Renal cortex interstitium (tissue), 15 donors: ENCODE measurements at places on chromosomes 6 and 20. TPM values are rescaled to one million over a fixed set of nuclear protein-coding genes. Genes with fewer than 3 reads are reported as not detected.

- DNase-seq, result peak; percentile 15
Measured at GRCh38 chr6:15763837-15764236, 101.0 kb upstream of the DTNBP1 start.

OR12D3 gene
- not detected for polyA plus RNA-seq

PTCRA gene
- polyA plus RNA-seq, result 0.25 TPM

GRCh38 chr20:33499355-33499754 lies 9.5 kb downstream of the CBFA2T2 start:
- DNase-seq, result no peak

MCCD1 gene
- polyA plus RNA-seq, result 13.5 TPM

- DNase-seq, result no peak
Measured at GRCh38 chr6:30615219-30615957, 1.7 kb downstream of the PPP1R10 start.

GATA5 gene
- polyA plus RNA-seq, result 6.3 TPM
